ENCODE measurements at places on chromosomes 7 and 10. TPM values are rescaled to one million over a fixed set of nuclear protein-coding genes. Genes with fewer than 3 reads are reported as not detected.

Gene PARD3
- total RNA-seq, result 13.3 TPM

Gene TMEM273
- 3.3 TPM for total RNA-seq

Gene CDC14C
- total RNA-seq, result not detected

Gene LIPJ
- total RNA-seq, result 0.17 TPM

Gene HOXA9
- total RNA-seq, result not detected

Gene AGAP3
- total RNA-seq, result 3.9 TPM

GRCh38 chr10:79387466-79387973 is 40.3 kb downstream of the PPIF start:
- peak; percentile 31 for DNase-seq

DNA sequence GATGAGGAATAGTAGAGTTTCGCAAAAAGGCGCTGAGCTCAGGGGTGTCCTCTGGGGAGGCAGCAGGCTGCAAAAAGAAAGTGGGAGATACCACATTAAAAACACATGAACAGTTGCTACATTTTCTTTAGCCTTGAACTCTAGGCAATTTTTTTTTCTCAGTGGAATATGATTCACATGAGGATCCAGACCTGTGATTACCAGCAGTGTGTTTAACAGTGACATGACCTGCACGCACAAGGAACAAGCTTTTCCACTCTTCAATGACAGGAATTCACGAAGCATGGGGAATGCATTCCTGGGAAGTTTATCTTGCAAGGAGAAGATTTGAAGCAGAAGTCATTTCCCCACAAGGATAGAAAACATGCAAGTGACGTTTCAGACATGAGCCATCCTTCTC is 161.6 kb downstream of the ITGA8 start:
- no peak for DNase-seq

DNA sequence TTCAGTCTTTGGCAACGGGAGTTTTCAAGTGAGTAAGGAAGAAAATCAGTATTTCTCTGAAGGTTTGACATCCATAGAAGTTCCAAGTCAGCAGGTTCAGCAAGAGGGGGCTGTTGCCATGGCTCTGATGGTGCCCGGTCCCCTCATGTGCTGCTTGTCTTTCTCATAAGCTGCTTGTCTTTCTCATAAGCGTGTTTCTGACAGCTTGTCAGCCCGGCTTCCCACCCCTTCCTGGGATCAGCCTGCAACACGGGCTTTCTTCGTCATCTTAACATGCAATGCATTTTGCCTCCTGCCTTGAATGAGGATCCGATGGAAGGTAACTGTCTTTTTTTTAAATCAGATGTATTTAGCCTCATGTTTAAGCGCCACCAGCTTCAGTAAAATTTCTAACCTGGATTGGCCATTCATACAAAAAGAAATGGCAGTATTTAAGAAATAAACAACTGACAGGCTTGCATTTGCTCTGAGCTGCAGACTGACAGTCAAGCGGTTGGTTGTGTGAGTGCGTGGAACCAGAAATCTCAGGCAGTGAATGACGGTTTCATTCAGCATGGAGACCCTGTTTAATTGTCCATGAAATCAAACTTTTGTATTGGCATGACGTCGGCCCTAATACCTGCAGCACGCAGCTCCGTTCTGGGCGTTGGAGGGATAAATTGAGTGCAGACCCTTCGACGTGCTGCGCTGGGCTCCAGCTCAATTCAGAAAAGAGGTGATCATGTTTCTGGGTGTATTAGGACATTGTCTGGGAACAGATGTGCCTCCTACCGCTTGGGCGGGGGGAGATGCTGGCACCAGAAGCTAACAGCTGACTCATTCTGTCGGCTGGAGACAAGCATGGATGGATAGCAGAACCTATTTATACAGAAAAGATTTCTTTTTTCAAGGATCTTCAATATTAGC is 454.7 kb upstream of the FOXK1 start:
- no peak for DNase-seq

DNA sequence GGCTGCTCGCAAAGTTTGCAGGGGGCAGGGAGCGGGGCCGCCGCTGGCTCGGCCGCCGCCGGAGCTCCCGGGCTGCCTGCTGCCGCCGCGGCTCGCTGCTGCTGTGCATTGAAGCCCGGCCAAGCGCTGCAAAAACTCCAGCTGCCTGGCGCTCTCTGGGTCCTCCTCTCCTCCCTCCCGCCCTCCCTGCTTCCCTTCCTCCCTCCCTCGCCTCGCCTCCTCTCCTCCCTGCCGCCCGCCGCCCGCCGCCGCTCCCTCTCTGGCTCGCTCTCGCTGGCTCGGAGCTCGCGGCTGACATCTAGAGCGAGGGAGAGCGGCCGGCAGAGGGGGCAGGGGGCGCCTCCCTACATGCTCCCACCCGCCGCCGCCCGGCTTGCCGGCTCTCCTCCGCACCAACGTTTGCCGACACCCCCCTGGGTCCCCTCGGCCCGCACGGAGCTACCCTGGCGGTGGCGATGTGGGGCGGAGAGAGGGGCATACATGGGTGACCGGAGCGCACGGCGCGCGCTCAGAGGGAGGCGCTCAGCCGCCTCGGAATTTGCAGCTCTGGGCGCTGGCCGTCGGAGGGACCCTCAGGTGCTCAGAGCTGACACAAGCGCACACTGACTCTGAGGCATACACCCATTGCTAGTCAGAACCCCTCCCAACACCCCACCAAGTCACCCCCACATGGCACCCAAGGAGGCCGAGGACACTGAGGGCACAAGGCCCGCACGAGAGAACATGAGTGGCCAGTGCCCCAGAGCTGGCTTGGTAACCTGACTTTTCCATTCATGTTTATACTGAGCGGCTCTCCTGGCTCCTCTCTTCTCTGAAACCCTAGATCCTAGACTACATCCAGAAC is 1.2 kb upstream of the PLXNA4 start:
- DNase-seq, result no peak

- no peak for DNase-seq
Observed at GRCh38 chr7:151207315-151207714, 3.0 kb downstream of the H2BK1 start.

- DNase-seq, result no peak
Observed at GRCh38 chr10:3919709-3920308, 134.8 kb upstream of the KLF6 start.

GRCh38 chr7:87426160-87426559 is 49.3 kb downstream of the ABCB4 start:
- no peak for DNase-seq

DNA sequence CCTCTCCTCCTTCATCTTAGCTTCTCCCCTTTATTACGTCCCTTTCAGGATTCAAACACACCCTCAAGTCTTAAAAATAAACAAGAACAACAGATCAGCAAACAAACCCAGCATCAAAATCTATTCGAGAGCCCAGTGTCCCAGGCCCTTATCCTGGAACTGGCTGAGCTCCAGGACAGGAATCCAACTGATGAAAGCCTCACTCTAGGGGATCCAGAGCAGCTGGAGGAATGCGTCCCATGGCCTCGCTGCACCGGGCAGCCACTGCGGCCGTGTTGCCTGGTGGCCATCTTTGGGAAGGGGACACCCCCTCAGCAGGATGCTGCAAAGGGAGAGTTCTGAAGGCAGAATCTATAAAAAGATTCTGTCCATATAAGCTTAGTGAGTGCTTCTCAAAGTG is 156.5 kb upstream of the BMPER start:
- no peak for DNase-seq

GRCh38 chr7:72492461-72493065 is 80.4 kb upstream of the CALN1 start:
- DNase-seq, result no peak

- DNase-seq, result no peak
Observed at GRCh38 chr7:47104206-47104549, 477.7 kb downstream of the TNS3 start.

GRCh38 chr7:44068054-44068453 is 2.7 kb upstream of the PGAM2 start:
- no peak for DNase-seq

DNA sequence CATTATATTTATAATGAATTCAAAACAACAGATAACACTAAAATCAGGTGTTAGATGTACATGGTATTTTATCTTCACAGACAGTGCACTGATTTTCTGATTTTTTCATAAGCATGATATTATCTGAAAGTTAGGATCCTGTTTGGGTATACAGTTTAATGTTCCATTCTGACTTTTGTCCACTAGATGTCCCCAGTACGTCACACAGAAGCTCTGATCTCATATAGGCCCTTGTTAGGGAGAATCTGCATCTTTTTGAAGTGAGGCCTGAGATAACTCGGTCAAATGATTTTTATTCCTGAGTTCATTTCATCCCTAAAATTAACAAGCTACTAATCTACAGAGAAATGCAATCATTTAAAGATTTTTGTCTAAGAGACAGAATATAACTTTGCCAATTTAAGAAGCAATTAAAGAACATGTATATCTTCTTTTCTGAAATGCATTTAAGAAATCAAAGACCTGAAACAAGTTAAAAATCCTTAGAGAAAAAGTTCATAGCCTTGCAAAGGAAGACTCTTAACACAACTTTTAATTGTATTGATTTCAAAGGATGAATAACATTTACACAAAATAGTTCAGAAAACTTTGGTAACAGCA is 72.0 kb upstream of the TES start:
- DNase-seq, result no peak

DNA sequence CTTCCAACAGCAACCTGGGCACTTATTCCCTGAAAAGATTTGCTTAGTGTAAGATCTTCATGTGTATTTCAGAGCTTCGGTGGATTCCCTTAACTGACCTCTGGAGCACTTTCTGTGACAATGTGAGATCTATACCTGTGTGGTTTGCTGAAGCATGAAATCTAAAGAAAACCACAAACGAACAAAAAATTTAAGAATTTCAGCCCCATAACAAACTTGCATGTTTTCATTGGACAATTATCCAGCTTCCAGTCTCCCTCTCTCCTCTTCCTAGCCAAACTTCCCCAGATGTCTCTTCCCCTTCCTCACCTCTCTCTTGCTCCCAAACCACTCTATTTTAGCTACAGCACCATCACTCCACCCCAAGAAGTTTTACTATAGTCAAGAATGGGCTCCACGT is 279.9 kb upstream of the SORCS1 start:
- no peak for DNase-seq

- no peak for DNase-seq
Observed at GRCh38 chr7:133983685-133984419, 143.3 kb upstream of the LRGUK start.

- no peak for DNase-seq
Observed at GRCh38 chr7:117285826-117286225, 37.0 kb downstream of the WNT2 start.

DNA sequence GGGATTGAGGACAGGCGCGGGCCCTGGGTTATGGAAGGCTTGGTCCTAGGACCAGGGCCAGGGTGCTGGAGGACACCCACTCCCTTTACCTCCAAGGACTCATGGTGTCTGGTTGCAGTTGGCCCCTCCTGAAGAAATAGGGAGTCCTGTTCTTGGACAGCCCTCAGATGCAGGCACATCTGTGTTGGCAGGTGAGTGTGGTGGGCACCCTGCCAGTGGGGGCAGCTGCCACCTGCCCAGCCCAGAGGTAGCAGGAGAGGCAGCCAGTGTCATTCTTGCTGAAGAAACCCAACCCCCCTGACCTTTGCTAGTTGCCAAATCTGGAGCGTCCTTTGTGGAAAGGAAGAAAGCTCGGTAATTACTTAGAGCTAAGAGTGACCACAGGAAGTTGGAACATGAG is 8.3 kb downstream of the GALNT17 start:
- DNase-seq, result no peak

GRCh38 chr7:30474485-30474884 is 4.1 kb downstream of the NOD1 start:
- no peak for DNase-seq

Measured in liver (tissue), 10 donors.